IMR-90 (cell line): ENCODE measurements at places on chromosomes 2 and 18. TPM values are rescaled to one million over a fixed set of nuclear protein-coding genes. Genes with fewer than 3 reads are reported as not detected.

GRCh38 chr2:23366720-23367119, 18.3 kb upstream of the KLHL29 start:
- DNase-seq = no peak

GRCh38 chr18:61474341-61474740, 141.1 kb downstream of the CDH20 start:
- no peak for DNase-seq

GRCh38 chr2:115183144-115183543, 740.7 kb downstream of the DPP10 start:
- DNase-seq = no peak

DNA sequence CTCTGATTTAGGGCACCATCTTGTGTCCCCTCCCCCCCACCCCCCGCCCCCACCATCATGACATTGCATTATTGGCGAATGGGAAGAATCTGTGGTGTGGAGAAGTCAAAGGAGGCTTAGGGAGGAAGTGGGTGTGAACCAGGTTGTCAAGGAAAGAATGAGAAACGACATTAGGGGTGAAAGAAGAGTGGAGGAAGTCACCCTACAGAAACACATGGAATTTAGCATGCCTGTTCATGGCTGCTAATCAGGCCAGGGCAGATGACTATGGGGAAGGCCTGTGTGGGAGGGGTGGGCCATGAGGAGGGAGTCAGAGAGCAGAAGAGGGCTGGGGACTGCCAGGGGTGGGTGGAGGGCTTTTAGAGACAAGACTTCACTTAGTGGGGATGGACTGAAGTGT, 81.6 kb downstream of the AOX1 start:
- no peak for DNase-seq

DNA sequence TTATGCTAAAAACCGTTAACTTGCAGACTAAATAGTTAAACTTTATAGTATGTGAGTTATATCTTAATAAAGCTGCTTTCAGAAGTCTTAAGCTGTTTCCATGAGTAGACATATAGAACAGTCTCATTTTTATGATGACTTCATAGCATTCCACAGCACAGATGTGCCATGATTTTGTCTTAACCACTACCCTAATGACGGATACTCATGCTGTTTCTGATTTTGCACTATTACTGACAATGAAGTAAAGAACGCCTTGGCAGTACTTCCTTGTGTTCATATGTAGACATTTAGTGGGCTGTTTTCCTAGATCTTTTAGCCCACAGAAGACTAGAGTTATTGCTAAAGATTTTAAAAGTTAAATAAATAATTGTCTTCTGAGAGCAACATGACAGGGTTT, 175.6 kb upstream of the RAB6C start:
- no peak for DNase-seq

- peak; percentile 41 for DNase-seq
Measured at GRCh38 chr2:236663287-236664101, 93.9 kb downstream of the ACKR3 start.

DNA sequence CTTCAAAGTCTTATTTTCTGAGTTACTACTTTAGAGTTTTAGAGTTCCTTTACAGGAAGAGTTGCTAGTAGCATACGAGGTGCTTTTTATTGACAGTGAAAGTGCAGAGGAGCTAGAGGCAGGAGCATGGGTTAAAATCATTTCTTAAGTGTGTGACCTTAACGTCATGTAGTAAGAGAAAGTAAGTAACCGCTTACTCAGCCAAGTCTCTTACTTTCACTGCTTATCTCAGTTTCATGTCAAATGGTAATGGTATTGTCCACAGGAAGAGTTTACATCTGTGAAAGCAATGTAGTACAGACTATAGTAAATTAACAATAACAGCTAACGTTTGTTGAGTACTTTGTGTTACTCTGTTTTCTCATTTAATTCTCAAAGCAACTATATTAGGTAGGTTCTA, 12.6 kb downstream of the NDUFAF7 start:
- DNase-seq = no peak

- no peak for DNase-seq
Measured at GRCh38 chr18:48836231-48836805, 114.4 kb downstream of the SMAD7 start.

DNA sequence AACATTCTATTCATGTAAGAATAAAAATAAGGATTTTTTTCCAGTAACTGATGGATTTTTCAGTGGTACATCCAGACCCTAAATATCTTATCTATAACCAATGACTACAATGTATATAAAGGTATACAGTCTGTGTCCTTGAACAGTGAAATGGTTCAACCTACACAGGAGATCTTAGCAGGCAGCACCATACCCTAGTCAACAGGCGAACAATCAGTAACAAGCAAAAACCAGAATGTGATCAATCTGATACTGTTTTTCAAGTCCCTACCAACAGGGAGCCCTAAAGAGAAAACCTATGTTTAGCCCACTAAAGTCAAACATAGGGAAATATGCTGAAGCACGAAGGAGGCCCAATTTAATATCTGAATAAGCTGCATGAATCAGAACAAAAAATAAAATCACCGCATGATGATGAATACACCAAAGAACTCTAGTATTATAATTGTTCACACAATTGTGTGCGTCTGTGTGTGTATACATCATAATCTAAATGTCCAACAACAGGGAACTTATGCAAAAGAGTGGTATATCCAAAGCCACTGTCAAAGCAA, 26.0 kb downstream of the PTPN2 start:
- no peak for DNase-seq

GRCh38 chr18:44258086-44258485, 422.6 kb upstream of the SETBP1 start:
- DNase-seq = no peak

GRCh38 chr18:11823545-11823944, 27.7 kb upstream of the CHMP1B start:
- DNase-seq = no peak

- DNase-seq = peak; percentile 37
Measured at GRCh38 chr2:231699006-231699405, 9.3 kb upstream of the PTMA start.

GRCh38 chr18:12990123-12990475, 1.1 kb upstream of the CEP192 start:
- DNase-seq = no peak

GRCh38 chr2:118049140-118049815, 35.4 kb upstream of the CCDC93 start:
- no peak for DNase-seq

DNA sequence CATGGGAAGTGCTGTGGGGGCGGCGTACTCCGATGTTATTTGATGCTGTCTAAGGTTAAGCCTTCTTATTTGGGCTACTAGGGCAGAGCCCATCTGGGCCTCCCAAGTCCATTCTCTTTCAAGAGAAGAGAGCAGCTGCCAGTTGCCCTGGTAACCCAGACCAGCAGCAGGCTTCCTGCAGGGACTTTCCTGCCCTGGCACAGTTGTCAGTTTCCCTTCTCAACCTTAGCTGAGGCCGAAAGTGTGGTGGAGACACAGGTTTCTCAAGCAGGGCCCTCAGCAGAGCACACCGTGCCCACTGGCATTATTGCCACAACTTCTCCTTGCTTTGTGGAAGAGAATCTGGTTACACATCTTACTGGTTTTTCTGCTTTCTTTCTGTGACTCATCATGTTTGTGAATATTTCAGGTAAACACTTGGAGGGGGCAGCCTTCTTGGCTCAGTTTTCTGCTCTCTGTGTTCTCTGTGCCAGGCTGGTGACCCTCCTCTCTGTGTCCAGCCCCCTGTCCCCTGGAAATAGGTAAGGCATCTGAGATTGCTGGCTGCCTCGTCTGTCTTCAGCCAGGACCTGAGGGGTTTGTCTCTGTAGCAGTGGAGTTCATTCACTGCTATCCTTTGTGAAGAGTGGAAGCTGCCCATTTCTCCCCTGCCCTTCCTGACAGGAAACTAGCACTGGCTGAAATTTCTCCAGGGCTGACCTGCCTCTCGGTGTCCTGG, 111.0 kb downstream of the B3GNT2 start:
- DNase-seq = peak; percentile 6

DNA sequence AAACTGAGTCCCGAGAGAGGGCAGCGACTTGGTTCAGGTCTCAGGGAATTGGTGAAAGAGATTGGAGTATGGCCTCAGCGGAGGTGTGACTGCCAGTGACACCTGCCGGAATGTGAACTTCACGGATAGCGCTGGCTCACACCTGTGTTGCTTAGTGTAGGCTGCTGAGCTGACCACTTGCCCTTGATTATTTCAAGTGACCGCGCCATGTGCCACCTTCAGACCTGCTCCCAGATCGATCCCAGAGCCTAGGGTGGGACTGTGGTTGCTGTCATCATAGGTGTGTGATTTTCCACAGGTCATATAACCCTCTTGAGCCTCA, 134.8 kb downstream of the GLI2 start:
- DNase-seq = no peak

DNA sequence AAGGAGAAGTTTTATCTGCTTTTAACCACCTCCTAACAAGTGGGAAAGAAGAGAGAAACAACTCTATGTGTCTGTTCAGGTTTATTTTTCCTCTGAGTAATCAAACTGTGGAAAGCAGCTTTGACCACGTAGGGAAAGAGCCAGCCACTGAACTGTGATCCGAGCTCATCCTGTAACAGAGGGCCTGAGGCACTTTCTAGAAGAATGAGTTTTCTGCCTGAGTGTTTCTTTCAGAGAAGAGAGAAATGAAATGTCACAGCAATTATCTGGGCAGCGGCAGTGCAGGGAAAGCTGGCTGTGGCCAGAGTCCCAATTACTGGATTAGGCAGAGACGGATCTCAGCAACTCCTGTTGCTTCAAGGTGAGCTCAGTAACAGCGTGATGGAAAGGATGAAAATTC, 151.9 kb downstream of the CD226 start:
- peak; percentile 62 for DNase-seq

DNA sequence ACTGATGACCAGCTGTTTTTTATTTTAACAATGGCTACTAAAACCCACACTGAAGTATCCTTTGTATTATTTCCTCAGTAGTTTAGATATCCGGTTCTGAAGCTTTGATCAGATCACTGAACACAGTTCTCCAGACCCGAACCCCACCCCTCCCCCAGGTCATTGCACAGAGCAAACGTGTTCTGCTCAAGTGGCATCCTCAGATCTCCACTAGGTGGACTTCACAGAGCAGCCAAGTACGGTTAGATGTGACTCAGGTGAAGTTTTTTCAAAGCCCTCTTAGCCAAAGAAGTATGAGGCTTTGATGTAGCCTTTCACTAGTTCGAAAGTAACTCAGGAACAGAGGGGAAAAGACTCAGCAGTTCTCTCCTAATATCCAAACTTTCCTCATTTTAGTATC, 142.7 kb upstream of the NRP2 start:
- no peak for DNase-seq

GRCh38 chr18:1784113-1784512, 787.2 kb downstream of the METTL4 start:
- DNase-seq = no peak

- DNase-seq = no peak
Measured at GRCh38 chr18:77470569-77471413, 221.1 kb downstream of the GALR1 start.

DNA sequence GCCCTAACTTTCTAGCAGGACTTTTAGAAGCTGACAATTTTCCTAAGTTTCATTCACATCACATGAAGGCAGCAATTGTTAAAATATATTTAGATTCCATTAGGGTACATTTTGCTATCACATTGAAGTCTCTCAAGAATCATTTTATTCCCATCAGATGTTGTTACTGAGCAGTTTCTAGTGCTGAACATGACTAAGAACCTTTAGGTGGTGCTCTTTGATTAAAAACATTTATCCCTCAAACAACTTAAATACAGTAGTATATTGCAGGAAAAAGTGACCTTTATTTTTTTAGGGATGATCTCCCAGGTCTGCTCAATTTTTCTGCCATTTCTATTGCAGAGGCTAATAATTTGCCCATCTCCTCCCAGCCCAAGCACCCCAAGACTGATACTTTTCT, 22.9 kb upstream of the NARS1 start:
- DNase-seq = peak; percentile 17

GRCh38 chr2:62091471-62091870, 104.4 kb upstream of the B3GNT2 start:
- no peak for DNase-seq

Gene RAB6C
- not detected in 2 replicates for polyA plus RNA-seq

Gene EMX1
- not detected in 2 replicates for polyA plus RNA-seq

Gene TFPI
- polyA plus RNA-seq = 25.6 and 33.9 TPM in 2 replicates

Gene HOXD8
- polyA plus RNA-seq = not detected in 2 replicates

Gene CUL3
- 26.8 and 33.7 TPM in 2 replicates for polyA plus RNA-seq

Gene KIDINS220
- polyA plus RNA-seq = 21.8 and 23.1 TPM in 2 replicates

Gene HOXD12
- polyA plus RNA-seq = not detected in 2 replicates

Gene RGPD3
- 0.06 and 0.07 TPM in 2 replicates for polyA plus RNA-seq

Gene HEATR5B
- polyA plus RNA-seq = 7.6 and 8.3 TPM in 2 replicates

Gene C1QL2
- not detected in 2 replicates for polyA plus RNA-seq

Gene TUBA3E
- not detected in 2 replicates for polyA plus RNA-seq

Gene STAT4
- polyA plus RNA-seq = 0.47 and 0.48 TPM in 2 replicates

Gene SERPINB3
- not detected in 2 replicates for polyA plus RNA-seq
